Left renal cortex interstitium (tissue), 4 donors: ENCODE measurements at places on chromosomes 1 and 21. TPM values are rescaled to one million over a fixed set of nuclear protein-coding genes. Genes with fewer than 3 reads are reported as not detected.

DNA sequence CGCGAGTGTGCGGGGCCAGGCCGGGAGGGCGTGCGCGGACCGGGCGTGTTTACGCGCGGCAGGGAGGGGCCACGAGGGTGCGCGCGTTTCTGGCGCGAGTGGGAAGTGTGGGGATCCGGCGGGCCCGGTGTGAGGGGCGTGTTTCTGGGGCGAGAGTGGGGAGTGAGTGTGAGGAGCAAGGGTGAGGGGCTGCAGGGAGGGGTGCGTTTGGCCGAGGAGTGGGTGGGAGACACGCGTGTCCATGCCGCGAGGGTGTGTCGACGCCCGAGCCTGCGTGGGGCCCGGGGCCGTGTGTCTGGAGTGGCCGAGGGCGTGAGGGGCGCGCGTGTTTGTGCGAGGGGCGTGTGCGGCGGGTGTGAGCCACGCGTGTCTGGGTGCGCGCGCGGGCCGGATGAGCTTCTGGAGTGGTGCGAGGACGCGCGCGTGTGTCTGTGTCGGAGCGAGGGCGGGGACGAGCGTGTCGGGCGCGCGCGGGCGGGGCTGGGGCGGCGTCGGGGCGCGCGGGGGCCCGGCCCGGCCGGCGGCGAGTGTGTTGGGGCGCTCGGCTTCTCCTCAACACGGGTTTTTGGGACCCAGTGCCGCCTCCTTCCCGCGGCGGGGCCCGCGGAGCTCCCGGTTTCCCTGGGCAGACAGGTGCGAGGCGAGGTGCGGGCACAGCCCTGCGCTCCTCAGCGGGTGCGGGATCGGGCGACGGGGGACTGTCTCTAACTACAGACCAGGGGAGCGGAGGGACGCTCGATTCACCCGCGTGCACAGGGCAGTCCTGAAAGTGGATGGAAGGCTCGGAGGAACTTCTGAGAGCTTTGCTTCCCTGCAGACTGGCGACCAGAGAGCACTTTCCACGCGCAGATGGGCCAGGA, 65.8 kb upstream of the VAMP3 start:
- no peak for DNase-seq

GRCh38 chr1:60948486-60948885, 133.9 kb upstream of the NFIA start:
- no peak for DNase-seq

DNA sequence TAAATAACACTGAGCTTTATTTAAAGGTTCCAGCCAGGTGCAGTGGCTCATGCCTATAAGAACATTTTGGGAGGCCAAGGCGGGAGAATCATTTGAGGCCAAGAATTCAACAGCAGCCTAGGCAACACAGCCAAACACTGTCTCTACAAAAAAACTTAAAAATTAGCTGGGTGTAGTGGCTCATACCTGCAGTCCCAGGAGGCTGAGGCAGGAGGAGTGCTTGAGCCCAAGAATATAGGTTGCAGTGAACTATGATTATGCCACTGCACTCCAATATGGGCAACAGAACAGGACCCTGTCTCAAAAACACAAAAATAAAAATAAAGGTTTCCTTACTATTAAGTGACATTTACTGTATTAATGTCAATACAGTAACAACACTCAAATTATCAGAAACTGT, 2.1 kb downstream of the TAF12 start:
- DNase-seq: no peak

GRCh38 chr1:231827337-231828105, 200.9 kb downstream of the DISC1 start:
- DNase-seq: no peak

DNA sequence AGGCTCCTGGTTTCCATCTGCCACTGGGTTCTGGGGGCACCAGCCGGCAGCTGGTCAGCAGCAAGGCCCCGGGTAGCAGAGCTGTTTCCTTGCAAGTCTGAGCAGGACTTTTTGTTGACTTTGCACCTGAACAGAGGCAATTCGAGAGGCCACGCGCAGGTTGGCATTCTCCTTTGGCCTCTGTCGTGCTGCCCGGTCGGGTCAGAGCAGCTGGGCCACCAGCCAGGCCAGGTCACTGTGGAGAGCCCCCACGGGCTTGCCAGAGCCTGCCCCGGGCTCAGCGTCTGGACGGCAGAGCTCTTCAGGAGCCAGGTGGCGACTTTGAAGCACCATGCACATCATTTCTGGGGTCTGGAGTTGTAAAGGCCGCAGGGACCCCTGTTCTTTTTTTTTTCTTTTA, 28.4 kb upstream of the TMEM52 start:
- no peak for DNase-seq

GRCh38 chr1:156931211-156931952, 10.9 kb downstream of the LRRC71 start:
- no peak for DNase-seq

- DNase-seq: no peak
These were observed 63.6 kb downstream of the GADD45A start for GRCh38 chr1:67748630-67749029.

GRIK1 gene
- 1.6 TPM for polyA plus RNA-seq

NCMAP gene
- polyA plus RNA-seq: 0.66 TPM

HAO2 gene
- 57.8 TPM for polyA plus RNA-seq

USH2A gene
- polyA plus RNA-seq: 0.41 TPM

CD1D gene
- polyA plus RNA-seq: 7.6 TPM
